Body of pancreas (tissue), 4 donors: ENCODE measurements at places on chromosomes 1 and 21. TPM values are rescaled to one million over a fixed set of nuclear protein-coding genes. Genes with fewer than 3 reads are reported as not detected.
A peak's percentile ranks its signal among the peaks of the same experiment; 100 is the strongest.

- no peak for DNase-seq
Measured at GRCh38 chr1:86447198-86447790, 21.4 kb upstream of the CLCA1 start.

- no peak for DNase-seq
Measured at GRCh38 chr21:38257667-38258066, 876 bp downstream of the KCNJ15 start.

DDAH1 gene
- 11.2 TPM for total RNA-seq

DNA sequence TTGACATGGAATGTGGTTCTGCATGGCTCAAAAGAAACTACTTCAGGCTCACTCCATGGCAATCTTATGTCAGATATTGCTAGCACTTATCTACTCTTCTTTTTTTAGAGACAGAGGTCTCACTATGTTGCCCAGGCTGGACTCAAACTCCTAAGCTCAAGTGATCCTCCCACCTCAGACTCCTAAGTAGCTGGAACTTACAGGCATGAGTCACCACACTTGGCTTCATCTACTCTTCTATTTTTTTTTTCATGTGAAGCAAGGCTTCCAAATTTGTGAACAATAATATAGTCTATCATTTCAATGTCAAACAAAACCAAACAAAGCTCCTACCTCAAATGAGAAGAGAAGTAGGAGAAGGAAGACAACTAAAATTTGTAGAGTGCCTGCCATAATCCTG is 7.5 kb upstream of the PSEN2 start:
- no peak for DNase-seq

GRCh38 chr1:48947761-48948537 is 171.3 kb upstream of the BEND5 start:
- peak; percentile 17 for DNase-seq

- no peak for DNase-seq
Measured at GRCh38 chr1:225409051-225409450, 18.8 kb downstream of the LBR start.

DNA sequence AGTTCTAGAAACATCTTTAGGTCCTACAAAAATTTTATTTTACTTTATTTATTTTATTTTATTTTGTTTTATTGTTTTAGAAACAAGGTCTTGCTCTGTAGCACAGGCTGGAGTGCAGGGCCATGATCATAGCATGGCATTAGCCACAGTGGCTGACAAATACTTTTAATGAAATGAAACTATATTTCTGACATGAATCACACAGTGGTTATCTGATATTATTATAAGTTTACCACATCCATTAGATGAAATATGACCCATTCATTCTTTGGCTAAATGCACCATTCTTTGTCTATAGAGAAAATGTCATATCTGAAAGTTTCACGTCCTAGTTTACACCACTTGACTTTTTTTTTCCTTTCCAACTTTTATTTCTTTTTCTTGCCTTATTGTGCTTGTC is 613.4 kb upstream of the ADAMTS5 start:
- no peak for DNase-seq

GRCh38 chr1:68121536-68121935 is 71.1 kb upstream of the DIRAS3 start:
- no peak for DNase-seq

PRAMEF18 gene
- not detected for total RNA-seq

PROK1 gene
- 0.26 TPM for total RNA-seq

CD48 gene
- 5.7 TPM for total RNA-seq

DNA sequence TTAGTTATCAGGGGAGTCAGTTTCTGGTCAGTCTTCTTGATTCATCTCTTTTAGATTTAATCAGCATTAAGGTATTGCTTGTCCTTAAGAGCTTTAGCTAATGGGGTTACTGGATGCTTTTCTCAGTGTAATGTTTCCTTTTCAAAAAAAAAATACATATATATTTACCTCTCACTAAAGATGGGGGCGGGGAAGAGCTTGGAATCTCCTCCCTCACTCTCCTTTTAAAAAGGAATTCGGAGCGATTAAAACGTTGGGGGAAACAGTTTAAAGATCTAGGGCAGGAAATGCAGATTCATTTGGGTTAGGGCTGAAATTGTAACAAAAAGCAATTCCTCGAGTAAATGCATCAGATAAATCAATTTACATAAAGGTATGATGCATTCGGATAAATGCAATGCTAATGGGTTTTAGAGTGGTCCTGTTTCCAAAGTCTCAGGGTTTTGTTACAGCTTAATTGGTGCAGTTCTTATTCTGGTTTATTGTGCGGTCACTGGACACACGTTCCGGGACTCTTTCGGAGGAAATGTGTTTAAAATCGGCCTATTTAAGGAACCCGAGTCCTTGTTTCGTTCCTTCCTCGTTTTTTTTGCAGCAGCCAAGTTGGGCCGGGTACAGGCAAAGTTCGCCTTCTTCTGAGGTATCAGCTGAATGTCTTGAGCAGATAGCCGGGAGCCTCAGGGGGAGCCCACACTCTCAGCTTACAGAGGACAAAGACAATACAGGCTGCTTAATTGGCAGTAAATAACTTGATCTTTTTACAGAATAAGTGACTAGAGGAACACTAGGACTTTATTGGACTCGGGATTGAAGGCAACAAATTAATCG is 1.6 kb downstream of the LMO4 start:
- DNase-seq = peak; percentile 30
